ENCODE measurements at places on chromosomes 6 and 20.

DNA sequence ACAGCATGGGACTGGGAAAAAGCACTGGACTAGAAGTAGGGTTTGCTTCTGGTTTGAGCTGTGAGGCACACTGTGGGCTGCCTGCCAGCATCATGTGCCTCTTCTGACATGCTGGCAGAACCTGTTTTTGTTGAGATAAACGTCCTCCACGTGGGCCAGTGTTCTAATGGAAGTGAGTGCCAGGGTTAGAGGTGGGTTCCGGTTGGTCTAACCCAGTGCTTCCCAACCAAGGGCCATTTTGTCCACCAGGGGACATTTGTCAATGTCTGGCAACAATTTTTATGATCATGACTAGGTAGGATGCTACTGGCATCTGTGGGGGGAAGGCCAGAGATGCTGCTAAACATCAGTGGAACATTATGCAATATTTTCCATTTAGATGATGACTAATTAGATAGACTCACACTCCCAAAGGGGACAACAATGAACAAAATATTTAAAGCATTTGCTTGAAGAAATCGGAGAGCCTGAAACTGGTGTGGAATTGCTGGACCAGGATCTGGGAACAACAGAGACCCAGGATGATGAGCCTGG lies 7.8 kb upstream of the APMAP start:
- no peak for DNase-seq

DNA sequence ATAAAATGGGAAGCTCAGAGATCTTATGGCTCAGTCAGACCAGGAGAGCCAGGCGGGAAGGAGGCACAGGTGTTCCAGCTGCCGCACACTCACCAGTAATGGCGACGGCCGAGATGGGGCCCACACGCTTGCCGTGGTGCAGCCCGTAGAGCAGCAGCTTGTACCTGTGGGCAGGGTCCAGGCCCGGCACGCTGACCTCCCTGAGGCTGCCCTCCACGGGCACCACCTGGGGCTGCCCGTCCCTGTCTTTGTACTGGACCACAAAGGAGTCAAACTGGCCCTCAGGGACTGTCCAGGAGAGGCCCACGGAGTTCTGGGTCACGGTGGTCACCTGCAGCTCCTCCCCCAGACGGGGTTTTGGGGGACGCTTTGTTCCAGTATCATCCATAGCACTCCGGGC lies 31.2 kb downstream of the CYP21A2 start:
- DNase-seq, result no peak

DNA sequence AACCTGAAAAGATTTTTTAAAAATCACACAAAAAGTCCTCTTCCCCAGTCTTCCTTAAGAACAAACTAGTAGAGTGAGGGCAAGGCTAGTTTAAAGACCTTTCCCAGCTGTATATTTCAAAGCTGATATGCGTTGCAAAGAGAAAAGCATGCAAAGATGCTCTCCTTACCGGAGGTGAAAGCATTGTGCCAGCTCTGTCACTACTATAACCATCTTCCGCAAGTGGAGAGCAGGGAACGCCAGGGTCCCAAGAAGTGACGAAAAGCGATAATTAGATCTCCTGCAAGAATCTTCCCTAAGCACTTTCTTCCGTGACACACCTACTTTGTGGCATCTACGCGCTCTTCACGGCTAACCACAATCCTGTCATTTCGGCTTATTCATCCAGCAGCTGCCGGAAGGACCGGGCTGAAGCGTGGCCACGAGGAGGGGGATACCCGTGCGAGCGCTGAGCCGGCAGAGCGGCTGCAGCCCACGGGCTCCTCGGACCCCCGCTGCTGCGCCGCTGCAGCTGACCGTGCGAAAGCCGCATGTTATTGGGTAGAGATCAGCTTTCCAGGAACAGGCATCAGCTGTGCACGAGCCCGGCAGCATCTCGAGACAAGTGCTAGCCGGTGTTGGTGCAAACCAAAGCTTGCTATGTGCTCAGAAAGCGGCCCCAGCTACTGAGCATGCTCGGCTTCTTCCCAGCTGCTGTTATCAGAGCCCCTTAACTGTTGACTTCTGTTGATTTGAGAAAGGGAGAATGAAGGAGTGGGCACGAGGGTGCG lies 57.2 kb upstream of the ARHGAP18 start:
- peak; percentile 81 for DNase-seq

GRCh38 chr6:46048646-46049297 lies 33.1 kb upstream of the CLIC5 start:
- no peak for DNase-seq

DNA sequence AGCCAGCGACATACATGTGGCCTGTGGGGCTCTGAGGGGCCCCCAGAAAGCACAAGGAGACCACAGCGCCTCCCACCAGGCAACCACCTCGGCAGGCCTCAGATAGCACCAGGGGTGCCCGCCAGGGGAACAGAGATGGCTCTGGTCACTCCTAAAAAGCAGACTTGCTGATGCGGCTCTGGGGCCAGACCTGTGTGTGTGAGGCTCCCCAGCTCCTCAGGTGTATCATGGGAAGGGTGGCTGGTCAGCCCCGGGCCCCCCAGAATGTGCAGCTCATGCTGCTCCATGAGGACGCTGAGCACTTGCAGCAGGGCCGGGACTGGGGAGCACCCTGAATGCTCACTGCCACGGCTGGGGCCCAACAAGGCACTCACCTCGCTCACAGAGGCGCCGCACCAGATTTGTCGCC lies 60.2 kb downstream of the PYGB start:
- DNase-seq, result no peak

DNA sequence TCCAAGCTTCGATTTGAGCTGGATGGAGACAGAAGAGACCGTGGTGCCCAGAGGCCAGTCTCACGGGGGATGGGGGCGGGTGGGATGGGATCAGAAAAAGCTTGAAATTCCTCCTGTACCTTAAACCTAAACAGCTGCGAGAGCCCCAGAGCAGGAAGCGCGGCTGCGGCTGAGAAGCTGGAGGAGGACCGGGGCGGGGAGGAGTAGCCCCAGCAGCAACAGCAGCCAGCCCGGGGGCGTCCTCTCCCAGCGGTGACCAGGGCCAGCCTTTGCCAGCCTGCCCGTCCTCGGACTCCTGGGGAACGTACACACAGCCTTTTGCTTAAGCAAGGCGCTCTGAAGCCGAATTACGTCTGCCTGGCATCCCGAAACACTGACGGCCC lies 17.4 kb upstream of the PRDM13 start:
- no peak for DNase-seq
